ENCODE measurements at places on chromosomes 2 and 18.
A peak's percentile ranks its signal among the peaks of the same experiment; 100 is the strongest.

DNA sequence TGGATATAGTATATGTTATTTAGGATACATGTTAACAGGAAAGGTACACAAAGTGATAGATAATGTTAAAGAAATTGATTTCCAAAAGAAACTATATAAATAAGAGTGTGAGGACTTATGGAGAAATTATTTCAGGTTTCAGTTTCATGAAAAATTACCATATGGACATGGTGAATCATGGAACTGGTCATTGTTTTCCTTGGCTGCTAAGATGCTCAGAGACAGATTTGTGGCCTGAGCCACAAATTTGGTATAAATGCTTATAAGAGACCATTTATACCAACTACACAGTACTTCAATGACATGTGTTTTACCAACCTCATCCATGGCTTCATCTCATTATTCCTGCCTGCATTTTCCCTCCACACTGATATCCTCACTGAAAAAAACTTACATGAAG is 188.1 kb downstream of the FMNL2 start:
- no peak for DNase-seq

DNA sequence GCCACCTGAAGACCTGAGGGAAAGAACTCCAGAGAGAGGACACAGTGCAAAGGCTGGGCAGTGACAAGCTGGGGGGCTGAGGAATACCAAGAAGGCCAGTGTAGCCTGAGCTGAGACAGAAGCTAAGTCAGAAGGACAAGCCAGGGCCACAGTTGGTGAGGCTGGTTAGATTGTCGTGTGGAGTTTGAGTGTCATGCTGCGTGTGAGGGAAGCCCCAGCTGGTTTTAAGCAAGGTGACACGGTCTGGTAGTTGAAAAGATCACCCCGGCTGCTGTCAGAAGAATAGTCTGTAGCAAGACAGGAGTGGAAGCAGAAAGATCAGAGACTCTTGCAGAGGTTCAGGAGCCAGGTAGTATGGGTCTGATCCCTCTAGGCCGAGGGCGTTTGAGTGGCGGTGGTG is 50.6 kb upstream of the RMDN2 start:
- no peak for DNase-seq

- DNase-seq: no peak
These were observed 491.0 kb downstream of the CDH2 start for GRCh38 chr18:27685807-27686412.

DNA sequence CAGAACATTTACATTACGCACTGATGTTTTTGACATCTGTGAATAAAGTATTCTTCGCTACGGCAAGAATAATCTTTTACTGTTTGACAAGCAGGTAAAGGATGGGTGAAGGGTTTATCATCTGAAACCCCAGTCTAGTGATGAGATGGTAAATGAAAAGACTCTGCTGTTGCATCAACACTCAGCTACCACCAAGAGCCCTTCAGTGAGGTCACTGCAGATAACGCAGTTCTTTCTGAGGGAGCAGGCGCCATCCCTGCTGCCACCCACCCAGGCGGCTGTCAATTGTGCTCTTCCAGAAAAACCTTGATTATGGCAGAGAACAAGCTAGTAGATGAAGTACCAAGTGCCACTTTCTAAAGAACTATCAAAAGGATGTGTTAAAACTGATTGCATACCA is 58.7 kb downstream of the ABCG8 start:
- no peak for DNase-seq

- DNase-seq: no peak
These were observed 18.7 kb downstream of the HNRNPA3 start for GRCh38 chr2:177231270-177231669.

DNA sequence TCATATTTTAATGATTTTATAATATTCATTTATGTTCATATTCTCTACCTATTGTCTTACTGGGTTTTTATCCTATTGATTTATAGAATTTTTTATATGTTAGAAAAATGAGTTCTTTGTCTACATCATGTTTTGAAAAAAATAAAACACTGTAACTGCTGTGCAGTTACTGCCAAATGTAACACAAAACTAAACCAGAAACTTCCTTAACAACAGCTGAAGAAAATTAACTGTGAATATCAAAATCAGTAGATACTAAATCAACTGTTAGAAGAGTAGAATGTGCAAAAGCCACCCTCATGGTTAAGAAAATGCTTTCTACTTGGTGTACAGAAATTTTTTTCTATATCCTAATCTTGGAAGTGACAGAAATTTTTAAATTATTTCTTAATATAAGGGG is 69.5 kb downstream of the PTRHD1 start:
- DNase-seq: no peak

GRCh38 chr2:173567493-173567892 is 212.8 kb downstream of the CDCA7 start:
- DNase-seq: no peak

GRCh38 chr2:42256505-42256904 is 87.4 kb downstream of the EML4 start:
- DNase-seq: peak; percentile 38

DNA sequence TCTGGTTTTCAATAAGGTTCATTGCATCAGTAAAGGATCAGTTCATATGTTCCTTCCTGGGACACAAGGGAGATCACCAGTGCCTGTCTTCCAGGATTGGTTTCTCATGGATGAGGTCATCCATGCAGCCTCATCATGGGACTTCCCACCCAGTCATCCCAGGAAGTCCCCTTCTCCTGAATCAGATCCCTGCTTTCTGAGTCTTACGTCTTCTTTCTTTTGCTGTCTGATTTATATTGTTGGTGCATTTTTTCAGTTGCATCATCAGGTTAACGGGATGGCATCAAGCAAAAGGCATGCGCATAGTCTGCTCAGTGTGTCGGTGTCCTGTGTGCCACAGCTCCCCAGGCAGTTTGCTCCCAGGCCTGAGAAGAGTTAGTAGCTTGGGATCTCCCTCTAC is 105.9 kb downstream of the SOX11 start:
- no peak for DNase-seq
